ENCODE measurements at places on chromosomes 16 and 17.
A peak's percentile ranks its signal among the peaks of the same experiment; 100 is the strongest.

DNA sequence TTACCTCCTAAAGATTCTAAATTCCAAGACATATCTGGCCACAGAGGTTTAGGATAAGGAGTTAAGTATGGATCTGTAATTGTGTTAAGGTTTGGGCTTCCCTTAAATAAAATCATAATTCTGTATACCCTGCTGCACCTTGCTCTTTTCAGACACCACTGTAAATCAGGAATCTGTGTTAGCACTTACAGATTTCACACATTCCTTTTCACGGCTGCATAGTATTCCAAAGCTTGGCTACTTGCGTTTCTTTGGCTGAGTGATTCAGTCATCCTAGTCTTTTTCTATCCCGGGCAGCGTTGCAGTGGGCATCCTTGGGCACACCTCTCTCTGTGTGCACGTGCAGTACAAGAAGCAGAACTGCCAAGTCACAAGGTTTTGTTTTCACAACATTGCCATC is 105.8 kb downstream of the SOCS1 start:
- no peak for DNase-seq

DNA sequence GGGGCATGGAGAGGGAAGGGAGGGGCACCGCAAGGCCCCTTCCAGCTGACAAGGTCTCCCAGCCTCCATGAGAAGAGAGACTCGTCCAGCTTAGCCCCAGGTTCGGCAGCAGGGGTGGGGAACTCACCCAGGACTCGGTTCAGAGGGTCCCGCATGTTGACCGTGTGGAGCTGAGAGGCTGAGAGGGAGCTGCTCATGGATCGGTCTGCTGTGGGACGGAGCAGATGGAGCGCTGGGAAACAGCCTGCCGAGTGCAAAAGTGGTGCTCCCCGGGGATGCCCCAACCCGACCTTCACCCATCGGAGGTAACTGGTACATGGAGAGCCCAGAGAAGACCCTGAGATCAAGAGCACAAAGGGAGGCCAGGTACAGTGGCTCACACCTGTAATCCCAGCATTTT is 4.9 kb downstream of the CSF3 start:
- DNase-seq = no peak

- DNase-seq = no peak
These were observed 197.2 kb downstream of the FOXL1 start for GRCh38 chr16:86775511-86775921.

- no peak for DNase-seq
These were observed 4.7 kb upstream of the PRKAR1A start for GRCh38 chr17:68507576-68507975.

GRCh38 chr17:69228018-69228417 is 606 bp downstream of the ABCA10 start:
- DNase-seq = no peak

DNA sequence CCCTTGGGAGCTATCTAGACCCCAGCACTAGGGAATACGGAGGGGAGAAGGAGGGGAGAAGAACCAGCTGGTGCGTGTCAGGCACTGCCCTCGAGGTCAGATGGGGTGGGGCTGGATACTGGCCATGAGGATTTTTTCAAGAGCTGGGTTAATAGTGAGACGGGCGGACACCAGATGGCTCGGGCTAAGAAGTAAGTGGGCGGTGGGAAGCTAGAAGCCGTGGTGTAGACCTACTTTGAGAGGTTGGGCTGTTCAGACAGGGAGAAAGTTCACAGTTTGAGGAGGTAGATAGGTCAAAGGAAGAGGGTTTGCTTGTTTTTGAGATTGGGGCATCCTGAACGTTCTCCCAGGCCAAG is 303.8 kb downstream of the SEC14L1 start:
- no peak for DNase-seq

DNA sequence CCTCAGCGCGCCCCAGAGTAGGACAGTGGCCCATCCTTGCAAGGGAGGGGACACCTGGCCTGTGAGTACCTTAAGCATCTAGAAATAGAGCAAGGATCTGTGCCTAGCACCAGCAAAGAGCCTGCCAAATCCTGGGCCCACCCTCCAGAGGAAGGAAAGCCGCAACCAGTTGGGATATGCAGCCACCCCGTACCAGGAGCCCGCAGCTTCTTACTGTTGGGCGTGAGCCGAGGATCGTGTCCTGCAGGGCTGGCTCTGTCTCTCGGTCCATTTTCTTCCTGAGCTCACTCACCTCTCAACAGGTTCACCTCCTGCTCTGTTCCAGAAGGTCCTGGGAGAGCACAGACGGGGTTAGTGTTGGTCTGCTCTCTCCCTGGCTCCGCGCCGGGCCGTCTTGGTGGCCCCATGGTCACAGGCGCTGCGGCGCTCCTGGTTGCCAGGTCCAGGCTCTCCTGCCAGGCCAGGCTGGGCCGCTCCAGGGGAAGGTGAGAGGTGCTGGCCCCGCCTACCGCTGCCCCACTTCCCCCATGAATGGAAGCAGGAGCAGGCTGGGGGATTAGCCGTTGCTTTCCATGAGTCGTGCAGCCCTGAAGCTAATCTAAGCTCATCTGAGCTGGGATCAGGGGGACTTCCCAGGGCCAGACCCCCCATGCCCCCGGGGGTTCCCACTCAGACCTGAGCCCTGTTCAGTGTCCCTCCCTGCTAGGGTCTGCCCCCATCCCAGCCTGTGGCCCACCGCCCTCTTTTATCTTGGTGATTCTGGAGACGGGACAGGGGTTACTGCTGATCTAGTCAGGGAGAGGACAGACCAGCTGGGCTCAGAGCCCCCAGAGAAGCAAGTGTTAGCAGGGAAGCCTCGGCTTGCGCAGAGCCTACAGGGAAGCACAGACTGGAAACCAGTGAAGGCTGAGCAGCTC is 12.7 kb downstream of the ENDOV start:
- peak; percentile 8 for DNase-seq

DNA sequence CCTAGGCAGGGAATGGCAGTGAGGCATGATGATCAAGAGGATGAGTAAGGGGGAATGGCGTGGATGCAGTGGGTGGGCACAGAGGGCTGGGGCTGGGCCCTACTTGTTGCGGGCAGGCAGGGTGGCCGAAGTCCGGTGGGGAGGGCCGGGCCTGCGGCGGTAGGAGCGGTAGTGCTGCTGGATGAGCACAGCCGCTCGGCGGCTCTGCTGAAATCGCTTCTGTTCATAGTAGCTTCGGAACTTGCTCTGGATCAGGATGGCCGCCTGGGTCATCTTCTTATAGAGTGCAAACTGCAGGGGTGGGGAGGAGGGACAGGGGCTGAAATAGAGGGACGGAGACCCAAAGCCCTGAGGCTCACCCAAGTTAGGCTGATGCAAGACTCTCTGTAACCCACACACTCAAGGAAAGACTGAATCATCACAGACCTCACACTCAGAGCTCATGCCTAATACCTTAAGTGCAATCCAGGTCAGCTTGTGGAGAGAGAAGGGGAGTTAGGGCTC is 1.5 kb upstream of the SPAG7 start:
- peak; percentile 88 for DNase-seq

GRCh38 chr17:30450125-30451027 is 26.8 kb upstream of the GOSR1 start:
- DNase-seq = no peak

- no peak for DNase-seq
These were observed 46.8 kb downstream of the ZDHHC7 start for GRCh38 chr16:84964386-84965128.

- no peak for DNase-seq
These were observed 30.6 kb downstream of the MRPS23 start for GRCh38 chr17:57819285-57819684.

DNA sequence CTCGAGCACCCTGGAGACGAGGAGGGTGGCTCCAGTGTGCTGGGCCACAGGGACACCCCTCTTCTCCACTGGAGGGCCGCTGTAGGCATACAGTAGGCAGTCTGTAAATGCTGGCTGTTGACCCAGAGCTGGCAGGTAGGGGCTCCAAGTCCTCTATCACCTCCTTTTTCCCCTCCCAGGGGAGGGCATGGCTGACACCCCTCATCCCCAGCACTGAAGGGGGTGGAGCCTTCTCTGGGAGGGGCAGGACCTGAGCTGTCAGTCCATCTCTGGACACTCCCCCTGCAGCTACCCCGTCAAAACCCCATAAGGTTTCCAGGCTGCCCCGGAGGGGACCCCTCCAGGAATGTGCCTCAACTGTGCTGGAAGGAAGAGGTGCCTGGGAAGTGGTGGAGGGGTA is 2.4 kb downstream of the KCNJ12 start:
- no peak for DNase-seq

GRCh38 chr16:88854306-88855111 is 2.2 kb downstream of the GALNS start:
- DNase-seq = no peak

GRCh38 chr17:19555746-19556145 is 22.1 kb downstream of the SLC47A1 start:
- no peak for DNase-seq

DNA sequence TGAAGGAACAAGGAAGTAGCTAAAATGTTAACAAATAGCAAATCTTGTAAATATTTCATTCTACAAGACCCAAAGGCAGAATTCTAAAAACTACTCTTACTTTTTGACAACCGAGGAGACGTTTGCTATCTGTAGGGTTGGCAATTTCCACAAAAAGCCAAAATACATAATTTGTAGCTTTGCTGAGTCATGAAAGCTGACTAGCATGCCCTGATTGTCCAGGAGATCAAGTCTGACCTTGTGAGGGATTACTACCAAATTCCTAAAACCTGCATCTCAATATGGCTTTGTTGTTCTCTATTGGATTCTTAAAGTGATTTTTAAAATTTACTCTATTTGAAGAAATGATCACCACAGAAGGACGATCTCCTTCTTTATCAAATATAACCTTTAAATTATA is 10.8 kb downstream of the DNAJA2 start:
- DNase-seq = no peak

DNA sequence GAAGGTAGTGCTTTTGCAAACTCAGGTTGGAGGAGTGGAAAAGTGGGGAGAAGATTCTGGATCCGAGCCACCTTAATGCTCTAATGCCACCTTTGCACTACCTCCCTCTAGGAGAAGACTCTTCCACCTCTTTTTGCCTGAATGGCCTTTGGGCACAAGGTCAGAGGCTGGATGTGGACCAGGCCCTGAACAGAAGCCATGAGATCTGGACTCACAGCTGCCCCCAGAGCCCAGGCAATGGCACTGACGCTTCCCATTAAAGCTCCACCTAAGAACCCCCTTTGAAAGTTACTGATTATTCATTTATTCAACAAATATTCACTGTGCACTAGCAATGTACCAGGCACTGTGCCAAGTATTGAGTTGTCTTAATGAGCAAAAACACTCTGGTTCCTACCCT is 3.2 kb downstream of the SHBG start:
- no peak for DNase-seq

DNA sequence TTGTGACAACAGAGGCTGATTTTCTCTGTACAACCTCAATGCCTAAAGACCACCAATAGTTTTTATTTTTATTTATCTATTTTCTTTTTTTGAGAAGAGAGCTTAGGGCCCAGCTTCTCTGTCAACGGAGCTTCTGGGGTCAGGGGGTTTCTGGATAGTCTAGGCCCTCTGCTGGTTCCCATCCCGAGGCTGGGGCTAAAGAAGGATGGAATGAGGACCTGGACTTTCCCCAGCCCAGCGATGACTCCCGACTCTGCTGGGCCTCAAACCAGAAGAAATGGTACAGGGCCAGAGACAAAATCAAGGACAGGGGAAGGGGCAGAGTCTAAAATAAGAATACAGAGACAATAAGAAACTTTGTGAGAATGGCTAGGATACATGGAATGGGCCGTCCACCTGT is 5.7 kb upstream of the TSPOAP1 start:
- DNase-seq = no peak

DNA sequence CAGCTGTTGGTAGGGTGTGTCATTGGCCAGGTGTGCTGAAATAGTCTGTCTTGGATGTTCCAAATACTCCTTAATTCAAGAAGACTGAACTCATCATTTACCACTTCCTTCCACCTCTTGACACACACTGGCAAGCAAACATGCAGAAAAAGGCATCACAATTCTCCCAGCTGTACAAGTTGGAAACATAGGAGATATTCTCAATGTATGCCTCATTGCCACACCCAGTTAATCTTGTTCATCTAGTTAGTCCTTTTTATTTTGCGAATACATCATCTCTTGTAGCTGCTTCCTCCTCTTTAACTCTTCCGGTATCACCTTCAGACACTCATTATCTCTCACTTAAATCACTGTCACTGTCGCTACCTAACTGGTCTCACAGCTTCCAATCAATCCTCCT is 75.1 kb upstream of the GOT2 start:
- DNase-seq = no peak

- no peak for DNase-seq
These were observed 6.4 kb upstream of the CMTM3 start for GRCh38 chr16:66598111-66598510.

DNA sequence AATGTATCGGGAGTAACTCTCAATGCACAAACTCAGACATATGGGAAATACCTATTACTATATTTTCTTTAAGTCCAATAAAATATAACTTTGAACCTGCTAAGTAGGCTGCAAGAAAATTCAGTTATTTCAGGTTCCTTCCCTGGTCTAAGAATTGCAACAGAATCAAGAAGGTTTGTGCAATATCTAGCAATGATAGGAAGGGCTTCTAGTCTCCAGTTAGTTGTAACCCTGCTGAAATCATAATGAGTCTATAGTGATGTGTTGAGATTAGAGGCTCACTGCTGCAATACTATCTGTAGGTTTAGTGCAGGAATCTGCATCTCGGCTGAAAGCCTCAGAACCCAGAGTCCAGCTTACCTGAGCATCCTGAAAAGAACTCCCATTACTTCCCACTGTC is 110.5 kb downstream of the PMP22 start:
- no peak for DNase-seq

DNA sequence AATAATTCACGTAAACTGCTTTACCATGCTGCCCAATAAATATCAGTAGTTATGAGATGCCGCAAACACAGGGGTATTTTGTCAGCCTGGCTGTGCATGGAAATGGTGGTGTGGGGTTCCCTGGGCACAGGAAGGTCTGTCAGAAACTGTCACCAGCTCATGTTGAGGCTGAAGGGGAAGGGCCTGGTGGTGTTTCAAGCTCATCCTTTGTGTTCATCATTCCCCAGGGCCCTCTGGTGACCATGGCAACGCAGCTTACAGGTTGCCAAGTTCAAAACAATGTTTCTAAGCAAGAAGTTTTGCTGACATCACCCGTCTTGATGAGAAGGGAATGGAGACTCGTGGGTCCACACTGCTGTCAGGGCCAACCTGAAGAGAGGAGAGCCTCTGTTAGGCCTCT is 348.9 kb upstream of the C16orf82 start:
- DNase-seq = no peak

DNA sequence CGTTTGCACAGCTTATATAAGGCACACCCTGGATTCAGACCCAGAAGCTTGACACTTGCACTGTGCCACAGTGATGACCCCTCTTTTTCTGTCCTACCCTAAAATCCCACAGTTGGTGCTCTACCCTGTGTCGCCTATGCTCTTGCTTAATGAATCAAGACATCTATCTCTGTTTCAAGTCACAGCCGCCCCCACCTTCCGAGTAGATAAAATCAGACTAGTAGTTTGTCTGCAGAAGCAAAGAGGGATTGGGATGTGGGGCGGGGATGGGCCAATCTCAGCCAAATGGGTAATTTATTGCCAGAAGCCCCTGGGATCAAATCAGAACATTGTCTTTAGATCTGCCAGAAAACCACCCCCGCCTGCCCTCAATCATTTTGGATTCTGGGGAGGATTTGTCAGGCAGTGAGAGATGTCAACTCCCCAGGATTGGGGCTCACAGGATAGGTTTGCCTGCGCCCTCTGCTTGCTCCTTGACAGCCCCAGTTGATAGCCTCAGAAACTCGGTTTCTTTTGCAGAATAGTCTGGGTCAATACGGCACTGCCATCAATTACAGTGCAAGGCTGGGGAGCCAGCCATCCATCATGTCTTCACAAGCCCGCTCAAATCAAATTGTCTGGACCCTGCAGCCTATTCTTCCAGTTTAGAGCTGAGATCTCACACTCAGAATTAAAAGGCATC is 520.8 kb downstream of the GRIN2A start:
- DNase-seq = no peak

- DNase-seq = no peak
These were observed 115.0 kb upstream of the CIBAR2 start for GRCh38 chr16:85227084-85227945.
